T-helper 17 cell (primary cell): ENCODE measurements at places on chromosomes 3 and 15.

DNA sequence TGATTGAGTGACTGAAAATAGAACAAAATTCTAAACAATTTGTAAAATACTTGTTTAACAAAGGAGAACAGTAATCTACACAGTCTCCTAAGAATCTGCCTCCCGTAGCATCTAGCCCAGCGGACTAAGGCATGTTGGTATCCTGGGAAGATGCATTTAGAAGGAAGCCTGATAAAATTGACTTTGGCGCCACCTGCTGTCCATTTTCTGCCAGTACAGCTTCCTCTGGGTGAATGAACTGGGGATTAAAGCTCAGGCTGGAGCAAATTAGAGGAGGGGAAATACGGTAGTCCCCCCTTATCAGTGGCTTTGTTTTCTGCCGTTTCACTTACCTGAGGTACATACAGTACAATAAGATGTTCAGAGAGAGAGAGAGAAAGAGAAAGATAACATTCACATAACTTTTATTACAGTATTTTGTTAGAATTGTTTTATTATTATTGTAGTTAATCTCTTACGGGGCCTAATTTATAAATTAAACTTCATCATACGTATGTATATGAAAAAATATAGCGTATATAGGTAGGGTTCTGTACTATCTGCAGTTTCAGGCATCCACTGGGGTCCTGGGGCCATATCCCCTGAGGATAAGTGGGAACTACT lies 191.6 kb downstream of the GAP43 start:
- DNase-seq, result peak; percentile 42

GRCh38 chr15:77057685-77058084 lies 13.2 kb downstream of the TSPAN3 start:
- DNase-seq, result no peak

- no peak for DNase-seq
These were observed 104.1 kb upstream of the TNFAIP8L3 start for GRCh38 chr15:51198701-51199232.

- no peak for DNase-seq
These were observed 57.2 kb upstream of the UTS2B start for GRCh38 chr3:191387441-191388077.

DNA sequence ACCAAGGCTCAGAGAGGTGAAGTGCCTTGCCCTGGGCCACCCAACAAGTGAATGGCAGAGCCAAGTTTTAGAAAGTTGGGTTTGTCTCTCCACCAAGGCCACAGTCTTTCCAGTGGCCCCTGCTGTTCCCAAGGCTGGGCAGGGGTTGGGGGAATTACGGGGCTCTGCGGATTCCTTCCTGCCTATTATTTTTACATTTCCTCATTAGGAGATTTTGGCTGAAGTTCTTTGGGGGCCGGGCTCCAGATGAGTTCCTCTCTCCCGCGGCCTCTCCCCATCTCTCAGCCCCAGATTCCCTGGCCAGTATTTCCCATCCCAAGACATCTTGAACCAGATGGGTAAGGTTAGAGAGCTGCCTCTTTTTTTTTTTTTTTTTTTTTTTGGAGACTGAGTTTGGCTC lies 44.0 kb upstream of the SMAD6 start:
- no peak for DNase-seq

- no peak for DNase-seq
These were observed 57.6 kb upstream of the ABI3BP start for GRCh38 chr3:101050866-101051265.

GRCh38 chr3:15478640-15478979 lies 42.9 kb downstream of the COLQ start:
- DNase-seq, result no peak

DNA sequence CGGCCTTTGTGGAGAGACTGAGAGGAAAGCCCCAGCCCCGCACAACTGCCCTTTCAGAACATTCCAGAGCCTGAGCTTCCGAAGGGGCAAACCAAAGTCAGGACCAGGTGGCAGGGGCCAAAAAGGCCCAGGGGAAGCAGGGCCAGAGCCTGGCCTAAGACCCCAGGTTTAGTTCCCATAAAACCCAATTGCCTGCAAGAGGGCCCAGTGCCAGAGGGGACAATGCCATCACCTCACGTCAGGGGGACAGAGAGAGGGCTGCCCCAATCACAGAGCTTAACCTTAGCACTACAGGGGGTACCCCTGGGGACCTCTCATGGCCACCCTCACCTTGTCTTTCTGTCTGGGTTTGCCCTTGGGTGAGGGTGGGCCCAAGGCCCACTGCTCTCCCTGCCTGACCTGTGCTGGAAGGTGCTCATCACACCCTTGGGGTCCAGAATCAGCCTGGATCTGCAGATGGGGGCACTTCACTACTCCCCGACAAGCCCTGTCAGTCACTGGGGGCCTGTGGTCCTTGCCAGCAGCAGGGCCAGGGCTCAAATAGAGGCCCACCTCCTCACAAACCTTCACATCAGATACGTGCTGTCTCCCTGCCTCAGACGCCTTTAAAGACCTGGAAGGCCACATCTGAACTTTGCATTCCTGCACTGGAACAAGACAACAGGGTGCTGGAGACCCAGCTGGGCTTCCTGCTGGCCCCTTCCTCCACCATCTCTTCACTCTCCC lies 3.8 kb downstream of the CALML4 start:
- no peak for DNase-seq

GRCh38 chr15:48394970-48395369 lies 63.7 kb downstream of the DUT start:
- no peak for DNase-seq

GRCh38 chr3:197295871-197296270 lies 2.5 kb downstream of the DLG1 start:
- DNase-seq, result no peak

GRCh38 chr3:141147657-141148056 lies 84.0 kb upstream of the PXYLP1 start:
- DNase-seq, result no peak

GRCh38 chr3:153400641-153401040 lies 238.6 kb downstream of the RAP2B start:
- no peak for DNase-seq

DNA sequence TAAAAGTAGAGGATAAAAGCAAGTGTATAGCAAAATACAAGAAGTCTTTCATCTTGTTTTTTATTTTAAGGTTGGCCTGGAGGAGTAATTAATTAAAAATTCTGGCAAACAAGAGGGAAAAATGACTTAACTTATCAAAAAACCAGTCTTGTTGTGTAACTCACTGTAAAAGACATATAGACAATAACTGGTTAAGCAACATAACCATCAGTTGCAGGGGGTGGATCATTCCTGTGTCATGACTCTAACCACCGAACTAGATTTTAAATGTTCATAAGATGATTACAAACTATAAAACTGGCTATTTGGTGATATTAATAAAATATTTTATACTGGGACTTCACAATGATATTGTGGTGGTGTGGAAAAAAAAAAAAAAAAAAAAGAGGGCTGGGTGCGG lies 130.6 kb downstream of the STAG1 start:
- no peak for DNase-seq

DNA sequence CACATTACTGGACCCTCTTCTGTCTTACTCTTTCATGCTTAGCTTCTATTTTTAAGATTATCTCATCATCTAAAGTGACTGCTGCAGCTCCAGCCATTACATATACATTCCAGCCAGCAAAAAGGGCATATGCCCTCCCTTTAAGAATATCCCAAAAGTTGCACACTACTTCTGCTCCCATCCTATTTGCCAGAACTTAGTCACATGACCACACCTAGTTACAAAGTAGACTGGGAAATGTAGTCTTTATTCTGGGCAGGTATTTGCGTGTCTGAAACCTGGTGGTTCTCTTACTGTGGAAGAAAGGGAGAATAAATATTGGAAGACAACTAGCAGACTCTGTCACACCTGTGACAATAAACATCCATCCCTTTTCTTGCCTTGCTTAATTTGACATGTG lies 341.6 kb upstream of the NR2E3 start:
- DNase-seq, result no peak

DNA sequence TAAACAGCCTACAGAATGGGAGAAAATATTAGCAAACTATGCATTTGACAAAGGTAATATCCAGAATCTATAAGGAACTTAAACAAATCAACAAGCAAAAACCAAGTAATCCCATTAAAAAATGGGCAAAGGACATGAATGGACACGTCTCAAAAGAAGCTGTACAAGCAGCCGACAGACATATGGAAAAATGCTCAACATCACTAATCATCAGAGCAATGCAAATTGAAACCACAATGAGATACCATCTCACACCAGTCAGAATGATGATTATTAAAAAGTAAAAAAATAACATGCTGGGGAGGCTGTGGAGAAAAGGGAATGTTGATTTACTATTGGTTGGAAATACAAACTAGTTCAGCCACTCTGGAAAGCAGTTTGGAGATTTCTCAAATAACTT lies 30.7 kb upstream of the PPM1L start:
- DNase-seq, result no peak

GRCh38 chr15:55694652-55695150 lies 48.3 kb downstream of the PRTG start:
- no peak for DNase-seq

GRCh38 chr3:38020342-38020726 lies 9.1 kb downstream of the PLCD1 start:
- no peak for DNase-seq

GRCh38 chr3:143443851-143444331 lies 324.3 kb downstream of the CHST2 start:
- DNase-seq, result no peak

- no peak for DNase-seq
These were observed 1134.1 kb downstream of the EPHA3 start for GRCh38 chr3:90241481-90241880.

DNA sequence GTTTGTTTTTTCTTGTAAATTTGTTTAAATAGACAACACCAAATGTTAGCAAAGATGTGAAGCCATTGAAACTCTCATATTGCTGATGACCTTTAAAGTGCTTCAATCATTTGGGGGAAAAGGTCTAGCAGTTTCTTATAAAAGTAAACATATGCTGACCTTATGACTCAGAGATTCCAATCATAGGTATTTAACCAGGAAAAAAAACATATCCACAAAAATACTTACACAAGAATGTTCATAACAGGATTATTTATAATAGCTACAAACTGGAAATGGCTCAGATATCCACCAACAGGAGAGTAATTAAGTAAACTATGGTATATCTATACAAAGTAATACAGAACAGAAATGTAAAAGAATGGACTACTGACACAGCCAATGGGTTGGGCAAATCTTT lies 27.1 kb upstream of the RORA start:
- DNase-seq, result no peak

GRCh38 chr15:33768670-33769190 lies 199.6 kb upstream of the CHRM5 start:
- no peak for DNase-seq

DNA sequence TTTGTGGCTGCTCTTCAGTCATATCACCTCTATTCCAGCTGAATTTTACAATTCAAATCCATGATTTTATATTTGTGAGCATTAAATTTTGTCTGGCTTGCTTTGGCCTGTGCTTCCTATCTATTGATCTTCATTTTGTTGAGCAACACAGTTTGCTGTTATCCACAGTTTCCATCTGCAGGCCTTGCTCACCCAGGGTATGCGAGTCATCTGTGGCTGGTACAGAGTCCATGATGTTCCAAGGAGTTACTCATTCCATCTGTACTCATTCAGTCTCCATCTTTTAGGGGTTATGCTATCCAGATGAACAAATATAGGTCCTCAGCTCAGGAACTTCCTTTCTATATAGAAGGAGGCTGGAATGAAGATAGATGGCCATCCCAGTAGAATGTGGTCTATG lies 70.1 kb upstream of the CCK start:
- no peak for DNase-seq

- DNase-seq, result no peak
These were observed 26.2 kb downstream of the ARPP21 start for GRCh38 chr3:35665390-35666055.

DNA sequence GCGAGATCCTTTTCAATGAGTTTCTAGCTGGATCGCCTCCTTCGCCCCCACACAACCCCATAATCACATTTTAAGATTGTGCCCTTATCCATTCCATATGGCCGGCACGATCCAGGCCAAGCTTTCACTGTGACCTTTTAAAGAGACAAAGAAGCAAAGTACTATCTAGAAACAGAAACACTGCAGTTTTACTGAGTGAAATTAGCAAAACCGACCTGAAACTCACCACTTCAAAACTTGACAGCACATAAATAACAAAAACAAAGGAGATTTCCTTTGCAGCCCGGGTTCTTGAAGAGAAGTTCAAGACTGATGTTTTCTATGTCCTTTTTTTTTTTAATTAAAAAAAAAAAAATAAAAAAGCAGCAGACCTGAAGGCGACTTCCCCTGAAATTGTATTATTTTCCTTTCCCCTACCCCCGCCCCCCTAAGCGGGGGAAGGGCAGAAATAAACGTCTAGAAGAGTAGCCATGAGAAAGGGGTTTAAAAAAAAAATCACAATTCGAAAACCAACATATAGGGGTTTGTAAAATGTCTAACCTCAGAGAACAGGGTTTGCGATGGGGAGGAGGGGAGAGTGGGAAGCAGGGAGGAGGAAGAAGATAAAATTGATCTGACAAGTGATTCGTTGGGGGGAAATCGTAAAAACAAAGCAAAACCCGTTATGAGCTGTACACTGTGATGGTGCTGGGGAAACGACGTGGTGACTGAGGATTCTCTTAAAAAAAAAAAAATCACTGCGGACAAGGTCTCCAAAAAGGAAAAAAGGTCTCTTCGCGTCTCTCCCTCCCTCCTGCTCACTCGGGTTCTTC lies 1.5 kb downstream of the SATB1 start:
- no peak for DNase-seq

GRCh38 chr3:194937144-194937543 lies 251.5 kb downstream of the FAM43A start:
- DNase-seq, result no peak

- no peak for DNase-seq
These were observed 78.8 kb upstream of the PRR23C start for GRCh38 chr3:139123377-139124095.

DNA sequence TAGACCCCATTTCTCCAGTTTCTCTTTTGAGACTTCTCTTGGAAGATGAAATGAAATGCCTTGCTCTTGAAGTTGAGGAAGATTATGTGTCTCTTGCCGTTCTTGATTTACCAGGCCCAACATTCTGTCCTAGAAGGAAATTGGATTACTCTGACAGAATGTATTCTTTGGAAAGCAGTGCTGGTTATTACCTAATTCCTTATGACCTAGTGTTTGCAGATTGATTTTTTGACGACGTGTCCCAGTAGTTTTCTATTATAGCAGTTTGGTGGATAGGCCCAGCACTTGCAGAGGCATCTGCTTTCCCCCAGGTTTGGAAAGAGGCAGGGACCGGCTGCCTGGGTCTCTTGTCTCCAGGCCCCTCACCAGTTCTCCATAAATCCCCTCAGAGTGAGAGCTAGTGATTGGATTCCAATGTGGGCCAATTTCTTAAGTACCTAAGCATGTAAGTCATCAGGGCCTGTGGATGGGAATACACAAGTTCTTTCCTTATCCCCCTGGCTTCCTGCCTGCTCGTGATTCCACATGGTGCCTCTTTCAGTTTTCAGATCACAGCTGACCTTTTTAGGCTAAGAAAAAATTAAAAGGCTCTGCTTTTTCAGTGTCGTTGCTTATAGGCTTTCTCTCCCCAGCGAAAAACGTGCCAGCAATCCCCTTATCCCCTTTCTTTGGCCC lies 50.2 kb downstream of the EPHB3 start:
- no peak for DNase-seq

DNA sequence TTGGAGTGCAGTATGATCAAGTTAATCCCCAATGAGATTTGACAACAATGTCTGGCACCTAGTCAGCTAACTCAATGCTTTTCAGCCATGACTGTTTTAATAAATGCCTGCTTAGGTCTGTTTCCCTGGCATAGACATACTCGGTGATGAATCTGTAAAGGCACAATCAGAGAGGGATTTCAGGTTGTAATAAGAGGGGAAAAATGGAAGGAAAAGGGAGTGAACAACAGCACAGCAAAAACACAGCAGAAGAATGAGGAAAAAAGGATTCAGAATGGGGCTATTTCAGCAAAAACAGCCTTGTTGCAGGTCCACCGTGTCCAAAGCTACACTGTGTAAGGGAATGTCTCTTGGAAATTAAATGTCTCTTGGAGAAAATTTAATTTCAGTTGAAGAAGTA lies 19.3 kb upstream of the CHD2 start:
- DNase-seq, result no peak
